Activated gamma-delta T cell treated with anti-CD3 and anti-CD28 coated beads, Interleukin-2, amount 50 U/mL, for 16 hours (primary cell): ENCODE measurements at places on chromosomes 12 and 14.

DNA sequence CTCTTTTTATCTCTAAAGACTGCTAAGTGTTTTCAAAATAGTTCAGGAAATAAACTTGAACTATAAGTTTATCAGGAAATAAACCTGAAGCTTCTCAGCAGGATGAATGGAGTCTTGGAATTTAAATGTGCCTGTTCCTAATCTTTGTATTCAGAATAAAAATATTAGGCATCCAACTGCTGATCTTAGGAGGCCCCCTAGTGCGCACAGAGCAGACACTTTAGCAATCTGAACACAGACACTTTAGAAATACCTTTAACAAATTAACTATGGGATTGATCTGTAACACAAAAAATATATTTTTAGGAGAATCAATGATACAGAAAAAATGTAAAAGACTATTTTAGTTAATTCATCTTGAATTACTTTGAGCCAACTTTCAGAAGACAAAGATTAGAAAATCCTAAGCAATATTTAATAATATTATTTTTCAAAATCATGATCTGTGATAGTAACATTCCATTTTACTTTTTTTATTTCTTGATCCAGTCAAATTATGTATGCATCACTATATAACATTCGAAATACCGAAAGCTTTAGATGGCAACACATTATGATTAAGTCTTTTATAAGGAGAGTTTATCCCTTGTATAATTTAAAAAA, 80.9 kb downstream of the SLC41A2 start:
- DNase-seq: no peak

GRCh38 chr12:5898874-5899273, 46.2 kb downstream of the ANO2 start:
- no peak for DNase-seq

DNA sequence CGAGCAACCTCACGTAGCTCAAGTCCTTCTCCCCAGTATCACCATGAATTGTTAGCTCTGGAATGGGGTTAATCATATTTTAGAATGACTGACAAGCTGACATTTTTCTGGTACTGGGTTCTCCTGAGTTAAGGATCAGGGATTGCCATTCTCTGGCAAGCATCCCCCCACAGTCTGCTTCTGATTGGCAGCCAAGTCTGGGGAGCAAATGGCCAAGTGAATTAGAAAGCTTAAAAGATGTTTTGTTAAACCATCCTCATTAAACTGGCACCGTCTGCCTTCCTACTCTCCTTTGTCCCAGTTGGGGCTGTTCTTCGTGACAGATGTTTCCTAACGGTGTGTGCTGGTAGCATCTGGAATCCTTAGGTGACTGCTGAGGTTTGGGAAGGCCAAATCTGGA, 17.2 kb upstream of the CISTR start:
- no peak for DNase-seq

DNA sequence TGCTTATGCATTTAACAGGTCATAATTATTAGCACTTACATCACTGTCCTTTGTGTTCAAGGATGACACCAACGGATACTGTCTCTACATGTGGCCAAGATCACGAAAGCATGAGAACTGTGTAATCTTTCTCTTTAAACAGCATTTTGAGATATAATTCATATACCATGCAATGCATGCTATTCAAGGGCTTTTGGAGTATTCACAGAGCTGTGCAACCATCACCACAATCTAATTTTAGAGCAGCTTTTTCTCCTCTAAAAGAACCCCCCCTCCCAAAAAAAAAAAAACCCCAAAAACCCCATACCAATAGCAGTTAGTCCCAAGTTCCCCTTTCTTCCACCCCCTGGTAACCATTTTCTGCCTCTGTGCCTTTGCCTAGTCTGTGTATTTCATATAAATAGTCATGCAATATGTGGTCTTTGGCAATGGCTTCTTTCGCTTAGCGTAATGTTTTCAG, 60.6 kb downstream of the SPRING1 start:
- no peak for DNase-seq

DNA sequence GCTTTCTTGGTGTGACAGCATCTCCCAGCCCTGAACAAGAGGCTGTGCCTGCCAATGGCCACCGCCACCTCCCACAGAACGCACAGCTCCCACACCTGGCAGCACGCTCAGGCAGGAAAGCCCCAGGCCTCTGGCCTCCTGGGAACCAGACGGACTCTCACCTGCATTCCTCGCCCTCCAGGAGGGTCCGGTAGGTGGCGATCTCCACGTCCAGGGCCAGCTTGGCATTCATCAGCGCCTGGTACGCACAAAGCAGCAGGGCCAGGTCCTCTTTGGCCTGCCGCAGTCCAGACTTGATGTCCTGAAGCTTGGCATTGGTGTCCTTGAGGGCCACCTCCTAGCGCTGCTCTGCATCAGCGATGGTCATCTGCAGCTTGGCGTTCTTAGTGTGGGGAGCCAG, 12.1 kb upstream of the KRT77 start:
- no peak for DNase-seq

- no peak for DNase-seq
Observed at GRCh38 chr14:31965071-31965734, 111.9 kb upstream of the ARHGAP5 start.

- no peak for DNase-seq
Observed at GRCh38 chr14:29109589-29109988, 343.0 kb downstream of the FOXG1 start.

- no peak for DNase-seq
Observed at GRCh38 chr12:117261247-117261646, 71.0 kb upstream of the FBXO21 start.

- no peak for DNase-seq
Observed at GRCh38 chr14:73153272-73153671, 17.0 kb downstream of the PSEN1 start.

DNA sequence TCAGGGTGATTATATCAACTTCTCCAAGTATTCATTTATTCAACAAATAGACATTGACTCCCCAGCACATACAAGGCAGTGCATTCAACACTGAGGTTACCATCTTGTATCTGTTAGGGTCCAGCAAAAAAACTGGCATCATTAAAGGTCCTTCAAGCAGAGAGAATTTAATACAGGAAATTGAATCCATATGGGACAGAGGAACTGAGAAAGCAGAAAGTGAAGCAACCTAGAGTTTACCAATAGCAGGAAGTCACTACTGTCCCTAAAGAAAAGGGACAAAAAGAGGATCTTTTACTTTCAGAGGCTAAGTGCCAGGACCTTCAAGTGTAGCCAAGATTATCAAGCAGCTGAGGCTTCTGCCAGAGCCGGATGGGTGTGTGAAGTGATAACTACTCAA, 237.8 kb upstream of the TBX3 start:
- DNase-seq: no peak

DNA sequence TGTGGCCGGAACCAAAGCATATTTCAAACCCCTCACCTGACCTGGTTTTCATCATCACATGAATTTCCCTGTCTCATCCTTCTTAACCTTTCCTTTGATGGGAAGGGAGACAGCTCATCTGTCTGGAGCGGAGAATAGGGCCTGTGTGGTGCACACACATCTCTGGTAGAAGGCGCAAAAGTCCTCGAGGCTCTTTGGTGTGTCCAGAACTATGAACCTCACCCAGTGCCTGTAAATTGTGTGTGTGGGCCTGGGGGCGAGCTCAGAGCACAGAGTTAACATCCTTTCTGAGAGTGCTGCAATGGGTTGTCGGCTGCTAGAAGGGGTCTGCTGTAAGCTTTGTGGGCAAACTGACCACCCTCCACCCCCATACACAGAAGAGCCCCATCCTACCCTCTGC, 749 bp downstream of the GALNT6 start:
- DNase-seq: no peak

- DNase-seq: no peak
Observed at GRCh38 chr12:47757840-47758583, 668 bp downstream of the RAPGEF3 start.

- DNase-seq: no peak
Observed at GRCh38 chr14:87600240-87600639, 392.7 kb downstream of the GALC start.

- no peak for DNase-seq
Observed at GRCh38 chr14:23883684-23884540, 69.7 kb upstream of the DHRS4 start.

DNA sequence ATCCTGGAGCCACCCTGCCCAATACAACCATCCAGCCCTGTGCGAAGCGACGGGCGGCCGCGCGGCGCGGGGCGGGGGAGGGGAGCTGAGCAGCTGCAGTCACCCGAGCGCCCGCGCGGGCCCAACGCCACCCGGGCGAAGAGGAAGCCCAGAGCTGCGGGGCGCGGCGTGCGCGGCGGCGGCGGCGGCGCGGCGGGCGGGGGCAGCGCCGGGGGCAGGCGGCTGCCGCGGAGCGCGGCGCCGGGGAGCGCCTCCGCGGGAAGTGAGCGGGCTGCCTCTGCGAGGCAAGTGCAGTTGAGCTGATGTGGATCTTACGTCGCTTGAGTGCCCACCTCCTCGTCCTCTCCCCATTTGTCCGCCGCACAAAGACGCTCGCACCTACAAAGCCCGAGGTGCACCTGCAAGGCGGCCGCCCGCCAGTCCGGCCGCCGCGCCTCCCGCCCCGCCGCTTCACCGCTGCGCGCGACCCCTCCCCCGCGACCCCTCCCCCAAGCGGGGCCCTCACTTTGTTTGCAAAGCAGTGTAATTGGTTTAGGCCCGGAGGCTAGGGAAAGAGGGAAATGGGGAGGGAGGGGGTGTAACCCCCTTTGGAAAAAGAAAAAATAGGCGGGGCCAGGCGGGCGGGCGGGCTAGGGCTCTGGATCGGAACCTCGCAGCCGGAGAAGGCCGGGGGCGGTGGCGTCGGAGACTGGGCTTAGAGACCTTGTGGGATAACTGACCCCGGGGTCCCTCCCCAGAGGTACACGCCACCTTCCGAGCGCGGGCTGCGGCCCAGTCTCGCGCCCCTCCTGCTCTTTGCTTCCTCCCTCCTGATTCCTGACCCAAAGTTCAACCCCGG, at the start of the genes FOXA1 and TTC6:
Gene FOXA1 (minus strand): TSS at position 279 of the 838 bp plus-strand sequence. CDS start 277 bp downstream, at position 2.
Gene TTC6 (plus strand): TSS at position 659 of the 838 bp plus-strand sequence. CDS start 26,436 bp downstream, outside the sequence.
- DNase-seq: no peak

DNA sequence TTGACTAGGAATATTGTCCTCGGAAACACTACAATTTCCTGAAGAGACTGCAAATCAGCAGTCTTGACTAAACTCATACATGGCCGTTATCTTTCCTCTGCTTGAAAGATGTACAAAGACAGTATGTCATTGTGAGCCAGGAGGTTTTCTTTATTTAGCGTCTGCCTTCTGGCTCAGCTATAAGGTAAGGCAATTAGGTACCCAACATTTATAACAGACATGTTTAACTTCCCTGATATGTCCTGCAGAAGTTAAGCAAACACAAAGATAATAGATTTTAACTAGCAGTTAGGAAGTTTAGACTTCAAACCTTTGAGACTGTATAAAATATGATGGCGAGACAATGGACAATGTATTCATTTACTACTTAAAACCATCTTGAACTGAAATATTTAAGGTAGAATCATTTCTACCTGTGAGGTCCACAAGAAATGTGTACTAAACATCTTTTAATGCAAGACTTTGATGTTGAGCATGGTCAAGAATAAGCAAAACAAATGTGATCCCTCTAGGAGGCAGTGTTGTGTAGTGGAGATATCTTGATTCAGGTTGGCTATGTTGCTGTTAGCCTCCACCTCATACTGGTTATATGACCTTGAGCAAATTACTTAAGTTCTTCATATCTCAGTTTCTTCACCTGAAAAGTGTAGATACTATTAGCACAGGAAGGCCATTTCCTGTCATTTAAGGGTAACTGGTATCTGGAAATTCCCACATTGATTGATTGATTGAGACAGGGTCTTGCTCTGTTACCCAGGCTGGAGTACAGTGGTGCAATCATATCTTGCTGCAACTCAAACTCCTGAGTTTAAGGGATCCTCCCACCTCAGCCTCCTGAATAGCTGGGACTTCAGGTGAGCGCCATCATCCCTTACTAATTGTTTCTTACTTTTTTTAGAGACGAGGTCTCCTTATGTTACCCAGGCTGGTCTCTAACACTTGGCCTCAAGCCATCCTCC, 96.3 kb upstream of the EEA1 start:
- no peak for DNase-seq

- no peak for DNase-seq
Observed at GRCh38 chr12:12380949-12381593, 24.2 kb downstream of the BORCS5 start.

GRCh38 chr12:1080520-1081223, 89.6 kb downstream of the ERC1 start:
- DNase-seq: no peak

DNA sequence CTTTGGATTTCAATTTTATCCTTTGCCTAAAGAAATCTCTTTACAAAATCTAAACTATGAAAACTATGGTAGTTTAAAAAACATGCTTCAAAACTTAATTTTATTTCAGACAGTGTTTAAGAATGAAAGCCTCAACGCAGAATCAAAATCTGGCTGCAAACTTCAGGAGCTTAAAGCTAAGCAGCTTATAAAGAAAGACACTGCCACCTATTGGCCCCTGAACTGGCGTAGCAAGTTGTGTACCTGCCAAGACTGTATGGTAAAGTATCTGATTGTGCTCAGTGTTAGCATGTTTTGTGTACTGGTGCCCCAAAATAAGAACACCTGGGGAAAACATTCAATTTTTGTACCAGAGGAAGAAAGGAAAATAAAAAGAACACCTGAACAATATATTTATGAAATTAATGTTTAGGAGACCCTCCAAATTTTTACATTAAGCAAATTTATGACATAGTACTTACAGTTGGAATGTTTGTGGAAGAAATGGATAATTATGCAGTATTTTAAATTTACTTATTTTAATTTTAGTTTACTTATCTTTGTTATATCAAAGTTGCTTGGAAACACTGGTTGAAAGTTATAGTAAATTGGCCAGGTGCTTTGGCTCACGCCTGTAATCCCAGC, 12.2 kb downstream of the UBR7 start:
- DNase-seq: no peak

GRCh38 chr12:65826353-65827171, 2.3 kb downstream of the HMGA2 start:
- DNase-seq: no peak

GRCh38 chr14:51880835-51881580, 20.6 kb downstream of the GNG2 start:
- DNase-seq: no peak

- DNase-seq: no peak
Observed at GRCh38 chr14:20306079-20306423, 300 bp upstream of the TTC5 start.

DNA sequence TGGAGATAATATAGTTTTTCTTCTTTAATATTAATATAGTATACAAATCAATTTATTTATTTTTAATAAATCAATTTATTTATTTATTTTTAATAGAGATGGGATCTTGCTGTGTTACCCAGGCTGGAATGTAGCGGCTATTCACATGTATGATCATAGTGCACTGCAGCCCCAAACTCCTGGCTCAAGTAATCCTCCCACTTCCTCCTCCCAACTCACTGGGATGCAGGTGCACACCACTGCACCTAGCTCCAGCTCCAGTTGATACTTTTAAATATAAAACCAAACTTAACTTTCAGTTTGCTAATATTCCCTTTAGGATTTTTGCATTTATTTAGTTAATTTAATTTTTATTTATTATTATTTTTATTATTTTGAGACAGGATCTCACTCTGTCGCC, 8.6 kb downstream of the GOLGA5 start:
- no peak for DNase-seq

DNA sequence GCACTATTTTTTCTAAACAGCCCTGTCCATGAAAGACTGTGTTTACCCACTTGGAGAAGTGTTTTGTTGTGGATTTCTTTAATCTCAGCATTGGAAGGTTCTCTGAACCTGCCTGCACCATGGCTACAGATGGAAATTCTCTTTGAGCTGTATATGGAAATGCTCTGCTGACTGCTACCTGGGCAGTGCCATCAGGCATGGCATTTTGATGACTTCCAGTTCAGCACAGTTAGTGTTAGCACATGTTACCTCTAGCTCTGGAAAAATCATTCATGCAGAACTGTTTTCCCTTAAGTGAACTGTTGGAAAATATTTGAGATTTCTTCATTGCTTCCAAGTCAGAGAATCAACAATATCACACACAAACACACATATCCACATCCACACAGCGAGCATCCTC, 52.6 kb upstream of the RIC8B start:
- DNase-seq: no peak

GRCh38 chr14:20782280-20782890, 1.3 kb downstream of the RNASE6 start:
- no peak for DNase-seq
